ENCODE measurements at places on chromosomes 12 and 14. TPM values are rescaled to one million over a fixed set of nuclear protein-coding genes. Genes with fewer than 3 reads are reported as not detected.

- no peak for DNase-seq
Observed at GRCh38 chr14:101899263-101899662, 65.1 kb upstream of the DYNC1H1 start.

DNA sequence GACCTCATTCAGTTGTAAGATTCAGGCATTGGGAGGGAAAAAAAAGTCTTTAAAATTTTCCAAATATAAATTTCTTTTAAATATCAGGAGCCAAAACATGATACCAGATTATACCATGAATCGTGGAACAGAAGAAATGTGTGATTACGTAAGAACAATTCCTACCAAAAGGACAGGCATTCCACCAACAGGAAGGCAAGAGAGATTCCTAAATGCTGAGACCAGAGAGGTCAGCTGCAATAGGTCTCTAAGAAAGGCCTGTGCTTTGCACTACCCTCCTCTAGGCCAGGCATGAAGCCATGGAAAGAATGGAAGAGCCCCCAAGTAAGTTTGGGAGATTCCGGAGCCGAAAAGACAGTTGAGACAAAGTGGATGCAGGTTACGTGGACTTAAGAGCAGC is 83.7 kb downstream of the PTGER2 start:
- DNase-seq, result peak; percentile 49

DNA sequence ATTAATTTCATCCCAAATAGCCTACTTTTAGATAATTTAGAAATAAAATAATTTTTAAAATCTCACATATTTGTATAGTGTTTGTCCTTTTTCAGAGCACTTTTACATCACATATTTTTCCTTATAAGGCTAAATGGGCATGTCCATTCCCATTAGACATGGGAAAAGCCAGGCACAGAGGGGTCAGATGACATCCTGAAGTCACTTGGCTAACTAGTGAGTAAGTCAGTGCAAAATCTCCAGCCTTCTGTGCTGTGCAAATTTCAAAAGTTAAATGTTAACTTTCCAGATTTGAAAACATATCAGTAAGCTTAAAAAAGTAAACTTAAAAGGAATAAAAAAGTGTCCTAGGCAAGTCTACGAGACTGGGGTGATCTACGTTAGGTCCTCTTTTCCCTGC is 117.4 kb downstream of the EMP1 start:
- DNase-seq, result no peak

Gene GDF3
- total RNA-seq, result not detected

DNA sequence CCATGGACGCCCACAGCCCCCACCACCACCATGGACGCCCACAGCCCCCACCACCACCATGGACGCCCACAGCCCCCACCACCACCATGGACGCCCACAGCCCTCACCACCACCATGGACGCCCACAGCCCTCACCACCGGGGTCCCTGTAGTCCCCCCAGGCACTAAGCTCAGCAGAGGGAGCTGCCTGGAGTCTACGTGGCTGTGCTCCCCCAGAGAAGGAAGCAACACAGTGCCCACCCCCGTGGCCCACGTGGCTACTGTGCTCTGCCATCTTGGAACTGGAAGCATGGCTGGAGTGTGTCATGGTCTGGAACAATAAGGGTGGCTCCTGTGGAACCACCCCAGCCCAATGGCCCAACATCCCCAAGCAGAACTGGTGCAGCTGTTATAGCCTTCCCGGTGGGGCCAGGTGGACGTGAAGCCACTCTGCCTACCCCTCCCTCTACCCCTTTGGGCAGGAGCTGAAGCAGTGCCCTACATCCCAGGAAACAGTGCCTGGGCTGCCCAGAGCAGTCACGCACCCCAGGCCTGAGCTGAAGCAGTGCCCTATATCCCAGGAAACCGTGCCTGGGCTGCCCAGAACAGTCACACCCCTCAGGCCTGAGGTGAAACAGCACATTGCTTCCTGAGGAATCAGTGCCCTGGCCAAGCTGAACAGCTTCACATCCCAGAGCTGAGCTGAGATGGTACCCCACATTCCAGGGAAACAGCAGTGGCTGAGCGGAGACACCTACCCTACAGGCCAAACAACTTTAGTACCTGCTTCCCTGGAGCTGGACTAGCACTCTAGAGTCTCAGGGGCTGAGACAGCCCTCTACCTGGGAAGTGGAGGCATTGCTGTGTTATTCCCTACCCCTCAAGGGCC is 9.0 kb upstream of the SFSWAP start:
- no peak for DNase-seq

GRCh38 chr12:125538401-125539199 is 473.4 kb downstream of the AACS start:
- DNase-seq, result no peak

Gene IRAK3
- total RNA-seq, result 0.72 TPM

Gene TMEM30B
- under 0.01 TPM for total RNA-seq

DNA sequence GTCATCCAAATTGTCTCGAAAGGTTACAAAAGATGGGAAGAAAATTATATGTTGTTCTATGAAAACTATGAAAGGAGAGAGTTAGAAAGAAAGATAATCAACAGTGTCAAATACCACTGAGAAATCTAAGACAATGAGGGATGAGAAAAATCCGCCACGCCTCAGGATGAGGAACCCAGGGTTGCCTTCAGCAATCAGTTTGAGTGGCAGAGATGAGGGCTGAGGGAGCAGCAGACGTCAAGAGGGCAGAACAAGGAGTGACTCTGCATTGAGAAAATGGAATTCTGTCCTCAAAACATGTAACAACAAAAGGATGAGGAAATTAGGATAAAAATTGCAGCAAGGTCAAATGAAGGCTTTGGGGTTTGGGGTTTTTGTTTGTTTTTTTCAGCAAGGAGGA is 18.3 kb upstream of the OXA1L start:
- no peak for DNase-seq

GRCh38 chr14:65485516-65485915 is 73.0 kb downstream of the FUT8 start:
- DNase-seq, result no peak

- DNase-seq, result no peak
Observed at GRCh38 chr12:80838708-80839107, 99.0 kb downstream of the LIN7A start.

Gene RASSF8
- 50.5 TPM for total RNA-seq

- DNase-seq, result no peak
Observed at GRCh38 chr14:35386673-35387125, 17.9 kb downstream of the NFKBIA start.

Gene LRIG3
- 71.2 TPM for total RNA-seq

Gene FRMD6
- 682 TPM for total RNA-seq

Gene RERG
- total RNA-seq, result not detected

- DNase-seq, result no peak
Observed at GRCh38 chr12:118299791-118300460, 72.8 kb downstream of the TAOK3 start.

GRCh38 chr12:116164250-116165035 is 113.0 kb downstream of the MED13L start:
- DNase-seq, result peak; percentile 11

- peak; percentile 75 for DNase-seq
Observed at GRCh38 chr12:93025145-93026103, 96.3 kb upstream of the EEA1 start.

Gene MUCL1
- total RNA-seq, result not detected

GRCh38 chr14:75563931-75564330 is 14.5 kb upstream of the FLVCR2 start:
- DNase-seq, result no peak

DNA sequence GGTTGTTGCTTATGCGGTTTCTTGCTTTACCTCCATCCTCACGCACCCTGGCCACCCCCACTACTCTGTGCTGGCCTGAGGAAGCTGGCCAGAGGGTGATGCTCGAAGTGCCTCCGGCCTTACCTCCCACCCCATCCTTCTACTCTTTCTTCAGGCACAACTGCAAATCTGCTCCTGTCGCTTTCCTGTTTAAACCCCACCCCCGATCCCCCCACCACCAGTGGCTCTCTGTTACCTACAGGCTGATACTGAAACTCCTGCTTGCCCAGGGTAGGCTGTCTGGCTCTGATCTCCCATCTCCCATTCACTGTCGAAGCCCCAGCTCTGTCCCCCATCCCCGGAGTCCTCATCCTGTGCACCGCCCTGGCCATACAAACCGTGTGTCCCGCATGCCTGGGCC is 111.5 kb downstream of the PRMT8 start:
- DNase-seq, result no peak

GRCh38 chr12:98244136-98244535 is 271.3 kb upstream of the TMPO start:
- no peak for DNase-seq

- peak; percentile 90 for DNase-seq
Observed at GRCh38 chr12:25552681-25553080, 402 bp downstream of the LMNTD1 start.

DNA sequence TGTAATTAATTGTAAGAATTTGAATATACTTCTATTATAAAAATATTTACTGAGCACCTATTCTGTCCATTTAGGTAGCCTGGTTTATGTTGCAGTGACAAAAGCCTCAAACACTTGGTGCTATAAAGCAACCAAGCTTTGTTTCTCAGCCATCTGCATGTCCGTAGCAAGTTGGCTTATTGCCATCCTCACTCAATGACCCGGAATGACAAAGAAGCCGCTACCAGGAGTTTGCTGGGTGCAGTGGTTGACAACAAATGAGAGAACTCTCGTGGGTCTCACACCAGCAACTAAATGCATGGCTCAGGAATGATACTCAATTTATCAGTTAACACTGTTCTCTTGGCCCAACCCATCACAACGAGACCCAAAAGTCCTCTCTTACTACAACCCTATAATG is 553.1 kb downstream of the DIO2 start:
- no peak for DNase-seq

- peak; percentile 50 for DNase-seq
Observed at GRCh38 chr12:93762059-93762719, 85.0 kb downstream of the CRADD start.

GRCh38 chr12:110109037-110109836 is 14.9 kb upstream of the IFT81 start:
- peak; percentile 99 for DNase-seq

Gene KLRD1
- under 0.01 TPM for total RNA-seq

GRCh38 chr12:122558745-122559641 is 31.9 kb downstream of the KNTC1 start:
- no peak for DNase-seq

Gene PRKD1
- 12.8 TPM for total RNA-seq

Gene CIROP
- 0.28 TPM for total RNA-seq

GRCh38 chr12:64232196-64232595 is 10.1 kb upstream of the KICS2 start:
- no peak for DNase-seq

Gene GPX2
- not detected for total RNA-seq

DNA sequence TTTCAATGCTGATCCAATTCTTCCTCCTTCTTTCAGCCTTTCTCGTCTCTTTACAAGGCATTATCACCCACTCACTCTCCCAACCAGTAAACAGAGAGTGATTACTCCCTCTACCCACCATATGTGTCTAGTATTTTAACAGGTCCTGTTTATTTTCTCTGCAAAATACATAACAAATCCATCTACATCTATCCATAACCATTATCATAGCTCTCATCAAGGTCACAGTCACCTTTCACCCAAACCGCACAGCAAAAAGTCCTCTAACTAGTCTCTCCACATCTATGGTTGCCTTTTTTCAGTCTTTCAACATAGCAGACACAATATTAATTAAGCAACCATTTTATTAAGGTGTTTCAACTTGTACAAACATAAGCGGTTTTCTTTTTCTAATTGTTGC is 21.9 kb upstream of the RERG start:
- DNase-seq, result no peak

DNA sequence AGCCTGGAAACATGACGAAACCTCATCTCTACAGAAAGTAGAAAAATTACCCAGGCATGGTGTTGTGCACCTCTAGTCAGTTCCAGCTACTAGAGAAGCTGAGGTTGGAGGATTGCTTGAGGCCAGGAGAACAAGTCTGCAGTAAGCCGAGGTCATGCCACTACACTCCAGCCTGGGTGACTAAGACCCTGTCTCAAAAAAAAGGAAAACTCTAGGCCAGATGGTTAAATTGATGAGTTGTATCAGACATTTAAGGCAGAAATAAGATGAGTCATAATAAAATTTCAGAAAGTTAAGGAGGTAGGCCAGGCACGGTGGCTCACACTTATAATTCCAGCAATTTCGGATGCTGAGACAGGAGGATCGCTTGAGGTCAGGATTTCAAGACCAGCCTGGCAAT is 10.7 kb downstream of the EIF2S1 start:
- DNase-seq, result peak; percentile 26

DNA sequence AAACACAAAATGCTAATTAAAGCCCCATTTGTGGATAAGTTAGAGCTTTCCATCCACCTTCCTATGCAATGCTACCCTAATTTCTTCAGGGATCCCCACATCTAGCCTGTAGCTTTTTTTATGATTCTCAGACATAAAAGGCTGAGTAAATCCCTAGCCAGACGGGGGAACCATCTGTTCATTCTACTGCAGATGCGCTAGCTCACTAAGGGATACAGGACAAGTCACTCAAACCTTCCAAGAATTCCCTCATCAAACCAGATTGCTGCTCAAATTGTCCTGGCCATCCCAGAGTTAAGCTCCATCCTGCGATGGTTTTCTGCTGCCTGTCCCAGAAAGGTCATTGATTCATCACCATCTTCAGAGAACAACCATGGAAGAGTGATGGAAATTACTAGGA is 56.7 kb downstream of the MYRFL start:
- no peak for DNase-seq

Gene KRT73
- not detected for total RNA-seq

GRCh38 chr12:18421867-18422266 is 160.5 kb downstream of the PIK3C2G start:
- peak; percentile 75 for DNase-seq

DNA sequence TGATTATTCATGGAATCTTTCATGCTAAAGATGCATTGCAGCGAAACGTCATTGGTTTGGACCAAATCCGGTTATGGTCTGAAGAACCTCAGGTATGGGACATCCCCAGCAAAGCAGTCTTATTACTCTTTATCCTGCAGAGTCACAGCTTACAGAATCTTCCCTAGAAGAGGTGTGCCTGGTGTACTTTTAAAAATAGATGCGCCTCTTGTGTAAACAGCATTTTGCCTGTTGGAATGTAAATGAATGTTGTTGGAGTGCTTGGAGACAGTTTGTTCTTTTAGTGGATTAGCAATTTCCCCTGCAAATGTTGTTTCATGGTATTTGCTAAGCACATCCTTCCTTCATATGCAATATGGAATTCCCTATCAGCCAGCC is 242.5 kb downstream of the ZFP36L1 start:
- no peak for DNase-seq

Gene SLC10A1
- not detected for total RNA-seq

Gene OR6C2
- total RNA-seq, result not detected

Gene LRP6
- 41.4 TPM for total RNA-seq
